HAP-1 (cell line): ENCODE measurements at places on chromosomes 4 and X.

- DNase-seq: no peak
These were observed 9.6 kb downstream of the CTBP1 start for GRCh38 chr4:1239141-1239949.

- no peak for DNase-seq
These were observed 1023.0 kb upstream of the GRID2 start for GRCh38 chr4:91280551-91281290.

DNA sequence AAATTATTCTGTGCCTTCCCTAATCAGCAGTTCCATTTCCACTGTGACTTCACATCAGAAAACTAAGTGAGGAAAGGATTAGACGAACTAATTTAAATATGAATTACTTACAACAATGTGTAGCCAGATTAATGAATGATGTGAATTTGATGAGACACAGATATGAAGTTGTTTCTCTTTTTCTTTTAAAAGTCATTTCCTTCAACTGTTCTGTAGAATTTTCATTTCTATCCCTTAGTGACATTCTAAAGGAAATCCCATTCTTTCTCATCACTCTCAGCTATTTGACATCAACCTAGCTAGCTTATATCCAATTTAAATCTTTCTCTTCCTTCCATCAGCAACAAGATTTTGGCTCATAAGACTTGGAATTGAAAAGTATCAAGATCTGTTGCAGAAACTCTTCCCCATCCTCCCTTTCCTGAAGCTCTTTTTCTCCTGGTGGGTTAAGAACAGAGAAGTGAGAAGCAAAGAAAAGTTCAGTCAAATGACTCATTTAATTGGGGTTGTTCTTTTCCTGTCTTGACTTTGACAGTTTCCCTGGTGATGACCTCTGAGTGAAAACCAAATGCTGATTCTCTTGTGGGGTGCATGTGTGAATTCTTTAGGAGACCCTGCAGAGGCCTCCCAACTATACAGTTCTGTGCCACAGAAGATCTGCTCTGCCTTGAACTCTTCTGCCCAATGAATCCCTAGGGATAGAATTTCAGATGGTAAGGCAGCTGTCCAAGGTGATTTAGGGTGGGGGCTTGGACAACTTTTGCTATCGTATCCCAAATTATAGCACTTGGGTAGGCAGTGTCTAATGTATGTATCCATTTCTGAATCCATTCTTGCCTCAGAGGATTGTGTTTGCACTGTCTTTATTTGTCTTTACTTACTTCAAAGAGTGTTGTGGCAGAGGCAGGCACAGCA lies 232.5 kb upstream of the GPRIN3 start:
- DNase-seq: peak; percentile 37

GRCh38 chr4:168705121-168705520 lies 208.3 kb downstream of the PALLD start:
- no peak for DNase-seq

GRCh38 chr4:130172156-130172555 lies 1076.2 kb downstream of the C4orf33 start:
- DNase-seq: no peak

DNA sequence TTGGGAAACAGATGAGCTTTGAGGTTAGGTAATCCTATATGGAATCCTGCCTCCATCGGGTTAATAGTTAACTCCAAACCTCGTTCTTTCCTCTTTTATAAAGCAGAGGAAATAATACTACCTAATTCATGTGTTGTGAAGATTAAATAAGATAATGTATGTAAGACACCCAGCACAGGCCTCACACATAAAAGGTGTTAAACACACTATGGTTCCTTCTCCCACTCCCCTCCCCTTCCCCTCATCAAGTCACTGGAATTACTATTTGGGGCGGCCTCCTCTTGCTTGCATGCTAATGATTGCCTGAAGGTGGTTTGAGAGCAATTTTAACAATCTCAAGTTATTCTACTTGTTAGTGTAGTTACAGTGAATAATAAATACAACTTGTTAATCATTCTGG lies 404.4 kb upstream of the RASGEF1B start:
- peak; percentile 23 for DNase-seq

GRCh38 chr4:75702919-75703411 lies 21.4 kb upstream of the USO1 start:
- DNase-seq: no peak
